ENCODE measurements at places on chromosomes 6 and 20.
A peak's percentile ranks its signal among the peaks of the same experiment; 100 is the strongest.

GRCh38 chr20:6525447-6526303, 241.8 kb upstream of the BMP2 start:
- DNase-seq = no peak

DNA sequence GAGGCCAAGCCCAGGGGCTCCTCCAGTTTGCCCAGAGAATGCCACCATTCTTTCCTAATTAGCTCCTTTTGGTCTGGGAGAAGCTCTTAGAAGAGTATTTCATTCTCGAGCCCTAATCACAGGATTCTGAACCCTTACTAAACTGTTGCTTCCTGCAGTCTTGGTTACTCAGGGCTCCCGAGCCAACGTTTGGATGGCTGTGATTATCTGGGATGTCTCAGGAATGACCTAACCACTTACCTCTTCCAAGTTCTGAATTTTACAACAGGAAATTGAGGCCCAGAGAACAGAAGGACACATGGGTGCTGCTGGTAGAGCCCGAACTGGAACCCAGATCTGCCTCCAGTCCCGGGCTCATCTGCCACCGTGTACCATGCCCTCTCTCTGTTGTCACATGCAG, 22.2 kb upstream of the PNPLA1 start:
- DNase-seq = no peak

GRCh38 chr20:37915800-37916570, 13.1 kb downstream of the VSTM2L start:
- DNase-seq = peak; percentile 50

- DNase-seq = no peak
Measured at GRCh38 chr6:149513915-149514314, 29.1 kb upstream of the ZC3H12D start.

DNA sequence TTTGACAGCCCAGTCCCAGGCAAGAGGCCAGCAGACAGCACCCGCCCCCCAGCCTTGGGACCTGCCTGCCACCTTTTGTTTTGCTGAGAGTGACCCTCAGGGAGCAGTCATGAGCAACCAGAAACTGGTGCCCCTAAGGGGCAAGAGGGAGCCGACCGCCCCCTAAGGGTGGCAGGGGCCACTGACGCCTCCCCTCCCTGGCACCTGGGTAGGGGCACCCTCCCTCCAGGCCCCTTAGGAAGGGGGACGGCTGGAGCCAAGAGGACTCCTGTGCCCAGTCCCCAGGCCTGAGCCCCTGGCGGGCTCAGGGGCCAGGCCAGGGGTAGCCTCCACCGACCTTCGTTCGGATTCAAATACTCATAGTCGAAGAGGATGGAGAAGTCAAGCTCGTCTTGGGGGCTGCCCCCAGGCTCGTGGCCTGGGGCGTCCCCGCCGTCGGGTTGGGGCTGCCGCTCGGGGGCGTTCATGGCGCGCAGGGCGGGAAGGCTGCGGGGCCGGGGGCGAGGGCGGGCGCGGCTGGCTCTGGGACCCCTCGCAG, 417 bp downstream of the NFATC2 start:
- DNase-seq = no peak

DNA sequence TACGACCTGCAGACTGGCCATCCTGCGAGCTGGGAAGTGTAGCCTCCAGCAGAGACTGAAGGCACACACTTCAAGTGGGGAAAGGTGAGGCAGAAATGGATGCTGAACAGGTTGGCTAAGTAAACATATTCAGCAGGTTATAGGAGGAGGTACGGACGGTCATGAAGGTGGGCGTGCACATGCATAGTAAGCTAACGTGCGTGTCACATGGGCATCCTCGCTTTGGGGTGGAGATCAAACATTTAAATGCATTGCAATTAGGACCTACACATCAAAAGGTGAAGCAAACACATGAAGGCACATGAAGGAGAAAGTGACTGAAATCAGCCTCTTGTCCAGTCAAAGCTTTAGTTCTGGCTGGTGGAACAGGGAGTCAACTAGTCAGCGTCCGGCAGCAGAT, 305.6 kb upstream of the EXOC2 start:
- DNase-seq = no peak

- peak; percentile 20 for DNase-seq
Measured at GRCh38 chr6:28357036-28357435, 7.3 kb downstream of the ZKSCAN3 start.

GRCh38 chr6:139369068-139369467, 5.4 kb downstream of the CITED2 start:
- no peak for DNase-seq

DNA sequence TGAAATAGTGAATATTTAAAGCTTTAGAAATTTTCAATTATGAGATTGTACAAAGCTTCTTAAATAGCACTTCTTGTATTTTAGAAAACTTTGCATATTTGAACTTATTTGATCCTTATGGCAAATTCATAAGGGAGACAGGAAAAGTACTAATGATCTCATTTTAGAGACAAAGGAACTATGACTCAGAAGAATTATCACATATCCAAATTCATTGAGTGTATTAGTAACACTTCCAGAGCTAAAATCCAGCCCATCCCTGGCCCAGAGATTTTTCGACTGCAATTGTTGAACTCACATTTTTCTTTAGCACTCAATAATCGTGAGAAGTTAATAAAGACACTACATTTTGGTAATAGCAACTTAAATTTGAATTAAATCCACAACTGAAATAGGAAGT, 704.3 kb downstream of the EPM2A start:
- no peak for DNase-seq

GRCh38 chr6:140897349-140897748, 1235.4 kb upstream of the GJE1 start:
- no peak for DNase-seq

- no peak for DNase-seq
Measured at GRCh38 chr6:49332781-49333180, 130.3 kb downstream of the MMUT start.

DNA sequence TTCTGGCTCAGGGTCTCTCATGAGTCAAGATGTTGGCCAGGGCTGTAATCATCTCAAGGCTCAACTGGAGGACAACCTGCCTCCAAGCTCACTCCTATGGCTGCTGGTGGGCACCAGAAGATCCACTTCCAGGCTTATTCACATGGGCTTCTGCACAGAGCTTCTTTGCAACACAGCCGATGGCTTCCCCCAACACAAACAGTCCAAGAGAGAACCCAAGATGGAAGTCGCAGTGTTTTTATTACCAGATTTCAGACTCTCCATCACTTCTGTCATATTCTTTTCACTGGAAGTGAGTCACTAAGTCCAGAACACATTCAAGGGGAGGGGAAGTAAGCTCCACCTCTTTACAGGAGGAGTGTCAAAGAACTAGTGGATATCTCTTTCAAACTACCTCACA, 75.5 kb downstream of the CD164 start:
- DNase-seq = no peak

- DNase-seq = no peak
Measured at GRCh38 chr6:11463398-11463780, 74.2 kb upstream of the TMEM170B start.

GRCh38 chr6:157326979-157327378, 3.7 kb upstream of the TMEM242 start:
- no peak for DNase-seq

DNA sequence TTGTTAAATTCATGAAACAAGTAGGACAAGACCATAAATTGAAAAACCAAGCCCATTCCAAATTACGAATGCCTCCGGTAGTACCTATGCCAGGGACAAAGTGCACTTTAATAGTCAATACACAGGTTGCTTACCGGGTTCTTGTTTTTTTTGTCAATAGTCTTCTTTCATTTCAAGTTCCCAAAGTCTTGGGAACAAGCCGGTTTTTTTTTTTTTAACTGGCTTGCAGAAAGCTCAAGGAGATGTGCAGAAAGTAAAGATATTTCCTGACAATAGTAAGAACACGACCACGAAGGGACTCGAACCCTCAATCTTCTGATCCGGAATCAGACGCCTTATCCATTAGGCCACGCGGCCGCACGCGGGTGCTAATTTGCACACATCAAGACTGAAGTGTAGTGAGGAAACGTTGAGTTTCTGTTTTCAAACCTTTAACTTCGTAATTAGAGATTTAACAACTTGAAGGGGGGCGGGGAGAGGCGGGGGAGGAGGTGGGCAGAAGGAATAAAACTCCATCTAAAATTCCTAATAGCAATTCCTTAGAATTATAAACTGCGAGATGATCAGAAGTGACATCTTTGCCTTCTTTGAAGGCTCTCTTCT, 181.0 kb downstream of the TRIM27 start:
- no peak for DNase-seq

DNA sequence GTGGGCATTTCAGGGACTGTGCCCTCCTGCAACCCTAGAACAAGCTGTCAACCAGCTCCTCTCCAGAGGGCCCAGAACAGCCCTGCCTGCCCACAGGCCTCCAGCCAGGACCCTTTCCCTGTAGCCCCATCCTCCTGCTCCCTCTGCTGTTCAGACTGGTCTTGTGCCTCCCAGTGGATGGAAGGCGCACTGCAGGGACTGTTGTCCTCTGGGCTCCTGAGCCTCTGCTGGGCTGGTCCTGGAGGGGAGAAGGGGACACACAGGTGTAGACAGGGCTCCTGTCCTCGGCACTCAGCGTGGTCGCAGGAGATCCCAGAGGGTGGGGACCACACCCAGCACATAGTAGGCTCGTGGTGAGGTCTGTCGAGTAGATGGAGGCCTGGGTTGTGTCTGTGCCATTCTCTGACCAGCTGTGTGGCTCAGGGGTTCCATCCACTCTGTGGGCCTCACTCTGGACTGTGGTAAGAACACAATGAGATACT, 11.5 kb downstream of the ITPR3 start:
- no peak for DNase-seq

- no peak for DNase-seq
Measured at GRCh38 chr6:145277358-145278086, 457.8 kb downstream of the EPM2A start.

DNA sequence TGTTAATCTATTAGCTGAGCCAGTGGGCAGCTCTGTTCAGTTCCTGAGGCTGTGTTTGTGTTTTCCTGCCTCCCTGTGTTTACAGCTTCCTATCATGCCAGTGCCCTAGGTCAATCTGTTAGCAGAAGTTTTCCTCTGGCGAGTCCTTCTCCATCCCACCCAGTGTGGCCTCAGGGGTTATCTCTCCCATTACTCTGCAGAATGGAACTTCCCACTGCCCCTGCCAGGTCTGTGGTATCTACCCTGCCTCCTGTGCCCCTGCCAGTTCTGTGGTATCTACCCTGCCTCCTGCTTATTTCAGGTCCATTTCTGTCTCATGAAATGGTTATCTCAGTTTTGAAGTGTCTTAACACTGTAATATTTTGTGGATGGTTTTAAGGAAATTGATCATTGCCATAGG, 63.1 kb downstream of the SLX4IP start:
- no peak for DNase-seq

GRCh38 chr20:3861191-3861590, 14.6 kb downstream of the MAVS start:
- no peak for DNase-seq

- no peak for DNase-seq
Measured at GRCh38 chr20:17315407-17316231, 88.8 kb downstream of the PCSK2 start.

- no peak for DNase-seq
Measured at GRCh38 chr6:43199912-43200311, 17.9 kb downstream of the CUL9 start.

DNA sequence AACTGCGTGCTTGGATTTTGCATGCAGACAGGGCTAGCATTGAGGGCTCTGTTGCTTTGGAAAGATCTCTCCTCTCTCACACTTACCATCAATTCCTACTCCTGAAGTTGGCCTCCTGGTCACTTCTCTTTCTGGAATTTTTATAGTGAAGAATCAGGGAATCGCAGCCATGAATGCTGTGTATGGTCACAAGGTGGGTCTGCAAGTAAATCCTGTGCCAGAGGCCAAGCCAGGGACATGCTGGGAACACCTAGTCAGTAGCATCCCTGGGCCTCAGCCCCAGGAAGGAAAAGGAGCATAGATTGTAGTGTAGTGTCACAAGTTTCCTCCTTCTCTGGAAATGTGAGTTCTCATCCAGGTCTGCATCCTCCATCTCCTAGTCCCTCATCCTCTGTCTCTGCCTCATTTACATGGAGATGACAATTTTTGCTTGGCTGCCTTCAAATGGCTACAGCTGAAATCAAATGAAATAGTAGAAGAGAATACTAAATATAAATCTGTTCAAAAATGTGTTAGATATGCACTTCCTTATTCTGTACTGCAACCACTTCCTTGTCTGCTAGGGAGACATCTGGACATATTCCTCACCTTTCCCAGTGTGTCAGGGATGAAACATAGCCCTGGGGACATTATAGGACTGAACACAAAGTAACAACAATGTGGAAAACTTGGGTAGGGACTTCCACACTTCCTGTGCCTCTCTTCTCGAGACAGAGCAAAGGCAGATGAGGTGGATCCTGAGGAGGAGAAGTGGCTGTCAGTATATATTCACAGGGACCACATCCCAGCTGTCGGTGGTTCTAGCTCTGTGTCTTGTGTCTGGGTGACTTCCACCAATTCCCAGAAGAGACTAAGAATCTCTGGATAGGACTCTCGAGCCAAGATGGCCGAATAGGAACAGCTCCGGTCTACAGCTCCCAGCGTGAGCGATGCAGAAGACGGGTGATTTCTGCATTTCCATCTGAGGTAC, 17.0 kb downstream of the CST9 start:
- no peak for DNase-seq

DNA sequence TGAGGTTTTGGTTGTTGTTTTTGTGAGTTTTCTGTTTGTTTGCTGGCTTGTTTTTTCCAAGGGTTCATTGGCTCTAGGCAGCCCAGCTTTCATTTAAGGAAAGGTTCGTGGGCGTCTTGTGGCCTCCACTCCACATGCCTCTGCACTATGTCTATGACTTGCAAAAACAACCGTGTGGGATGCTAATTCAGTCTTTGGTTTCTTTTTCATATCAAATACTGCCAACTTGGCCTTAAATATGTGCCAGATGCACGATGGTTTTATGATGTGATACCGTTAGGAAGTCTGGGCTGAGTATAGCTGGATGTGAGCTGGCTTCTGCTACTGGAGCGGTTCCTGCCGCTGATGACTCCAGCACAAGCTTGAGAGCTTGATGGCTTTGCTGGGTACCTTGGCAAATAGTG, 96.3 kb downstream of the BMP2 start:
- peak; percentile 36 for DNase-seq

GRCh38 chr6:74690365-74690764, 515.5 kb downstream of the COL12A1 start:
- no peak for DNase-seq

DNA sequence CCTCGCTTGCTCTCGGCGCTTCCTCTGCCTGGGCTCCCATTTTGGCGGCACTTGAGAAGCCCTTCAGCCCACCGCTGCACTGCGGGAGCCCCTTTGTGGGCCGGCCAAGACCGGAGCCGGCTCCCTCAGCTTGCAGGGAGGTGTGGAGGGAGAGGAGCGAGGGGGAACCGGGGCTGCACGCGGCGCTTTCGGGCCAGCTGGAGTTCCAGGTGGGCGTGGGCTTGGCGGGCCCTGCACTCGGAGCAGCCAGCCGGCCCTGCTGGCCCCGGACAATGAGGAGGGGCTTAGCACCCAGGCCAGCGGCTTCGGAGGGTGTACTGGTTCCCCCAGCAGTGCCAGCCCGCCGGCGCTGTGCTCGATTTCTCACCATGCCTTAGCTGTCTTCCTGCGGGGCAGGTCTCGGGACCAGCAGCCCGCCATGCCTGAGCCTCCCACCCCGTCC, 10.2 kb upstream of the SRPK1 start:
- DNase-seq = no peak

GRCh38 chr20:30511322-30512030, 746.0 kb upstream of the DEFB115 start:
- no peak for DNase-seq

Measured in occipital lobe (tissue), 3 donors.